DND-41 (cell line): ENCODE measurements at places on chromosomes 7 and 10.

GRCh38 chr10:99779335-99779734 lies 3.1 kb upstream of the ABCC2 start:
- DNase-seq = no peak

DNA sequence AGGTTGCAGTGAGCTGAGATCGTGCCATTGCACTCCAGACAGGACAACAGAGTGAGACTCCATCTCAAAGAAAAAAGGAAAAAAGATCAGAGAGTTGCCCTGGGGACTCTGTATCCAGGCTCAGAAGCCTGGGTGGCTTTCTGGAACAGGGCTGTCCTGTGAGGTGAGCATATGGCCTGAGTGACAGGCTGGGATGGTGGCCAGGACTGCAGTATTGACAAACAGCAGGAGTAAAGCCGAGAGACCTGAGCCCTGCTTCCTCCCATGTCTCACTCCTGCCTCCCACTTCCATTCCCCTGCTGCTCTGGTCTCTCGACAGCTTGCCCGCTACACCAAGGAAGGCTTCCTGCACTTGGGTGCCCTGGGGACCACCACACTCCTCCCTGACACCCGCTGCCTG lies 578.5 kb downstream of the GALNT17 start:
- DNase-seq = no peak

DNA sequence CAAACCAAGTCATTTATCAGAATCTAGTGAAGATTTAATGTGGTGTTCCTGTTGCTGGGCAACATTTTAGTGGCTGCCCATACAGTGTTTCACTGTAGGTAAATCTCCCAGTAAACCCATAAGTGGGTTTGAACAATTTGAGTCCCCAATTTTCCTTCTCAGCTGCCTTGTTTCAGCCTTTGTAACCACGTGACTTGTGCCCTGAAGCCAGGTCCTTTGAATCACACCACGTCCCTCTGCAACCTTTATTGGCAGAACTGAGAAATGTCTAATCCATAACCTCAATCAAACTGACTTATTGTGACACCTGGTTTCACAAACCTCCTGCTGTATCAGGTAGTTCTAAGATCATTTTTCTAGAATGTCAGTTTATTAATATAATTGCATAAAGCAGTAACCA lies 30.1 kb downstream of the SND1 start:
- no peak for DNase-seq

GRCh38 chr10:44353128-44353390 lies 31.8 kb downstream of the CXCL12 start:
- DNase-seq = no peak

DNA sequence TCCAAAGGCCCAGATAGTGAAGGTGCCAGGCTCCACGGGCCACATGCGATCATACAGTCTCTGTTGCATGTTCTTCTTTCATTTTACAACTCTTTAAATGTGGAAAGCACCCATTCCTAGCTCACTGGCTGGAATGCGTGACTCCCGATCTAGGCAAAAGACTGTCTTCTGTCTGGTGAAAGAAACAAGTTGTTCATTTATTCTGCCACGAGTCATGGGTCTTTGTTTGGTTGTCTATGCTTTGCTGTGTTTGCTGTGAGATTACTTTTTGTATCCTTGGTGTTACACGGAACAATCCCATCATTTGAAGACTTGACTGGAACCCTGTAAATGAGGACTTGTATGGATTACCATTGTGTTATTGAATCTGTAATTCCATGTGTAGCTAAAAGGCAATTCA lies 41.9 kb downstream of the NPVF start:
- no peak for DNase-seq

DNA sequence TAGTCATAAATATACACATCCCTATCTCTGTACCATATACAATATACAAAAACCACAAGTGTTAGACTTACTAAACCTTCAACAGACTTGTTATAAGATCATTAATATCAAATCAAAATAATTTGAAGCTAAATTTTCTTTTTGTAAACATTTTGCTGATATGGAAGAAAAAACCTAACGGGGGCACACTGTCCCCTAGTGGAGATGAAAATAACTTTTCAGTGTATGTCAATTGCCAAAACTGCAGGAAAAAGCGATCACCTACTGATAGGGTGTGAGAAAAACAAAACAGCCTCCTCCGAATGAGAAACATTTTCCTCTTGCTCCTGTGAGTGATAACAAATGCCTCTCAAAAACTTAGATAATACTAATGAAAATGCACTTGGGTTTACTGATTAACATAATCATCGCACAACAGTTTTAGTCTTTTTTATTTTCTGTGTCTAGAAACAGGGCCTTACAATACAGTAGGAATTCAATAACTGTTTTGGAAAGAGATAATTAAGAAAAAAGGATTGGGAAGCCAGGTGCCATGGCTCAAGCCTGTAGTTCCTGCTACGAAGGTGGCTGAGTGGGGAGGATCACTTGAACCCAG lies 322.7 kb downstream of the CRPPA start:
- DNase-seq = no peak

DNA sequence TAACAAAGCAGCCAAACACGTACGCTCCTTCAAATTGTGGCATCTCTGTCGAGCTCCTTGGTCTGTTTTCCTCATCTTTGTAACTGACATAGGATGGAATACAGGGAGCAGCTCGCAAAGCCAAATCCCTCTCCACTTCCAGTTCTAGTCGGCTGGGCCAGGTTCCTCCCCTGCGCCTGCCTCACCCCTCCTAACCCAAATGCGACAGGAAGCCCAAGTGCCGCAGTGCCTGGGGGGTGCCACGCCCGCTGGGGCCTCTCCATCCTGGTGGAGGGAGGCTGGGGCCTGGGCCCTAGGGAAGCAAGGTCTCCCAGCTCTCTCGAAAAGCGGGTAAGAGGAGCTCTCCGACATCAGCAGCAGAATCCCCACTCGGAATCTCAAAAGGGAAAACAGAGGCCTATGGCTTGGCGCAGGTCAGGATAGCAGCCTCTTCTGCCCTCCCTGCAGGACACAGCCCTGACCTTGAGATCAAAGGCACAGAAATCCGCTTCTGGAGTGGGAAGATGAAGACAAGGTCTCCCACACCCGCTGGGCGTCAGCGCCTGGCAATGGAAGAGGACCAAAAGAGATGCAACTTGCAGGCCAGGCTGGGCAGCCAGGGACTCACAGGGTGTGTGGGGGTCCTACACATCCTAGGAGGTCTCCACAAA lies 165.8 kb downstream of the NRF1 start:
- DNase-seq = no peak

- no peak for DNase-seq
Measured at GRCh38 chr7:7109934-7110333, 72.4 kb upstream of the C1GALT1 start.

DNA sequence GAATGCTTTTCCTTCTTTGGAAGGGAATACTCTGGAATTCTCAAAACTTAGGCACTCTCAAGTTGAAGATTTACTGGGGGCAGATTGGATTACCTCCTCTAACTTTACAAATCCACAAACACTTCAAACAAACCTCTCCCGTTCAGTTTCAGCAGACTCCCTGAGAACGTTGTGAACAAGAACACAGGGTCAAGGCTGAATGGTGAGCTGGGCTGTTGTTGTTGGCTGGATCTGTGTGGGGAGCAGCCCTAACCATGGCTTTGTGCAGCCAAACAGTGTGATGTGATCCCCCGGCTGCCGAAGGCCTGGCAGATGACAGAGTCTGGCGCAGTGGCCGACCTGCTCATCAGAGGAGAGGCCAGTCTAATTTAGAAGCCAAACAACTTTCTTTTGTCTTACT lies 93.1 kb downstream of the BMPER start:
- DNase-seq = no peak

DNA sequence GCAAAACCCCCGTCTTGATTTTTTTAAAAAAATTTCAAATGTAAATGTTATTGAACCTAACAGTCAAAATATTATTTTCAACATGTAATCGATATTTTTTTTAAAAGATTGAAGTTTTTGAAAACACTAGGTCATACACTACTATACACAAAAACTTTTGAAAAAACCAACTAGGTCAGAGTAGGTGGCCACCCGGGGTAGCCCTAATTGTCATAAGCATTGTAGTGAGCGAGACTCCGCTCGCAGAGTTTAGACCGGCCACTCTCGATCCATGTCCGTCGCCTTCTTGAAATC lies 417 bp downstream of the RFC2 start:
- DNase-seq = no peak

- DNase-seq = no peak
Measured at GRCh38 chr7:143519411-143520131, 41.9 kb downstream of the TAS2R41 start.

DNA sequence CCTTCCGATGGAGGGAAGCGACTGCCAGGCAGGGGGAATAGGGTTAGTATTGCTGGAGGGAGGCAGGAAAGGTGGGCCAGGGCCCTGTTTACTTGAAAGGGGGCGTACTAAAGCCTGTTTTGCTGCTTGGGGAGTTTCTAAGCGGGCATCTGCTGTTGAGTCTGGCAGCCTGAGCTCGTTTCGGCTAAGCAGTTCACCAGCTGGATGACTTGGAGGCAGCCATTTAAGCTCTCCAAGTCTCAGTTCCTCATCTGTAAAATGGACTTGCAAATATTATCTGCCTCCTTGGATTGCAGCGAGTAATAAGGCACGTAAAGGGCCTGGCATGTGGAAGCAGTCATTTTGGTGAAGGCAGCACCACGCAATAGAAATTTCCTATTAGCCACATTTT lies 44.0 kb downstream of the LDB3 start:
- DNase-seq = no peak

- DNase-seq = no peak
Measured at GRCh38 chr7:29480934-29481651, 82.5 kb upstream of the PRR15 start.

DNA sequence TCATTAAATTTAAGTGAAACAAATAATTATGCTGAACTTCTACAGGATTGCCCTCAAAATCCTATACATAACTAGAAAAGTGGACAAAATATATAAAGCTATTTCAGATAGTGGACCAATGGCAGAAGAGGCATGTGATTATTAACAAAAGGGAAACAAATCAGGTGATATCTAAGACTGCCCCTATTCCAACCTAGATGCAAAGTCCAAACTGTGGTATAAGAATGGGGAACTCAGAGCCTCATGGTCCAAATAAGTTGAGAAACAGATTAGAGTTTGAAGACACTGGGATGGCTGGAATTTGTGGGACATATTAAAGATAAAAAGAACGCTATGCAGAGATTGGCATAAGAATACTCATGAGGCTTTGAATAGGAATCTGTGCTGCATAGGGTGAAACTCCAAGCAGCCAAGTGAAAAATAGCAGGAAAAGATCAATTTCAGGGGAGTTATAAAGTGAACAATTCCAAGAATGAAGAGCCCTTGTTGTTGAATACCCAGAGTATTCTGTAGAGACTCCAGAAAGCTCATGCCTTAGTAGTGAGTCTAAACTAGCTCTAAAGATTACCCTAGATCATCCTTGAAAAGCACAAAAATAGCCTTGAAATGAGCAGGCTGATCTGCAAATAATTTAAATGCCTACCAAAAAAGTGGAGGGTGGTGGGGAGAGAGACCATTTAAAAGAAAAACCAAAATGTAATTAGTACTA lies 152.4 kb downstream of the IMMP2L start:
- no peak for DNase-seq

- DNase-seq = no peak
Measured at GRCh38 chr10:19676063-19676462, 140.2 kb upstream of the PLXDC2 start.

GRCh38 chr10:75643944-75644692 lies 212.7 kb downstream of the LRMDA start:
- no peak for DNase-seq

DNA sequence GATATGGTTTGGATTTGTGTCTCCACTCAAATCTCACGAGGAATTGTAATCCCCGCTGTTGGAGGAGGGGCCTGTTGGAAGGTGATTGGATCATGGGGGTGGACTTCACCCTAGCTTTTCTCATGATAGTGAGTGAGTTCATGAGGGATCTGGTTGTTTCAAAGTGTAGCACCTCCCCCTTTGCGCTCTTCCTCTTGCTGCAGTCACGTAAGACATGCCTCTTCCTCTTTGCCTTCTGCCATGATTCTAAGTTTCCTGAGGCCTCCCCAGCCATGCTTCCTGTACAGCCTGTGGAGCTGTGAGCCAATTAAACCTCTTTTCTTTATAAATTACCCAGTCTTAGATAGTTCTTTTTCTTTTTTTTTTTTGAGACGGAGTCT lies 17.1 kb downstream of the CDNF start:
- DNase-seq = no peak

DNA sequence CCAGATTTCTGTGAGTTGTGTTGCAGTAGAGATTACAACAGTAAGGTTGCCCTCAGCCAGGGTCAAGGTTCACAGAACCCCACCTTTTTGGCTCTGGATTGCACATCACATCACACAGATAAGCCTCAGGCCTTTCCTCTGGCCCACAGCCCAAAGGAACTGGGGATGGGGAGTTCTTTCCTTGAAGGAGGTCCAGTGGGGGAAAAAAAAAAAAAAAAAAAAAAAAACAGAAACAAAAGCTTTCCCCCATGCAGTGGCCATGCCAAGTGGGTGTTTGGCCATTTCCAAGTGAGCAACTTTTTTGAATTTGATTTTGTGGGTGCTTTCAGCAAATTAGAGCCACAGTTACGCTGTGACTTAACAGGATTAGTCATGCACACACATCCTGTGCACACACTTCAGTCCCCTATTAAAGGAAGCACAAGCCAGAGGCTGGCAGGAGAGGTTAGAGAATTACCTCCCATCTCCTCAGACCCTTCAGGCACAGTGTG lies 79.3 kb upstream of the NANOS1 start:
- no peak for DNase-seq

DNA sequence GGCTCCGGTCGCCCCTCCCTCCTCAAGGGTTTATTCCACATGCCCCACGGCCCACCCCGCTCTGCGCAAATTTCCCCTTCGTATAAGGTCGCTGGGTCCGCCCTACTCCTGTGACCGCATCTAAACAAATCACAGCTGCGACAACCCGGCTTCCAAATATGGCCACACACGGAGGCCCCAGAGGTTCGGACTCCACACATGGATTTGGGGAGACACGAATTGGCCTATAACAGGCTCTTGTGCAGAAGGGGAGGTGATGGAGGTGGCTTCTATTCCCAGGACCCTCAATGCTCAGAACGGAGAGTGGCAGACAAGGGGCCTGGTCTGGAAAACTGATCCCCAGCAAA lies 90.1 kb downstream of the FOXL3 start:
- no peak for DNase-seq

- DNase-seq = no peak
Measured at GRCh38 chr7:38829488-38830165, 79.4 kb downstream of the VPS41 start.

DNA sequence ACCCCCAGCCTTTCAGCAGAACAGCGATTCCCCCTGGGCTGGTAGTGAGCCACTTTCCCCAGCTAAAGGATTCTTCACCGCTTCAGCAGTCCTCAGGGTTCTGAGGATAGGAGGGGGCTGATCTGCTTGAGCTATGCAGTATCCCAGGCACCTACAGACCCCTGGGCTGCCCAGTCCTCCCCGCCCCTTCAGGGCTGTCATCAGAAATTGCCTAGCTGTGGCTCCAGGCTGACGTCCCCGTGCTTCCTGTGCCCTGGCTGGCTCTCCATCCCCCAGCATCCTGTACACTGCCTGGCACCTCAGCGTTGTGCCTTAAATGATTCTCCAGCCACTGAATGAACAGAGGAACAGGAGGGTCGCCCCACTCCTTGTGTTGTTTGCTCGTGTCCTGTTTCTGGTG lies 38.4 kb upstream of the CDH23 start:
- no peak for DNase-seq

- DNase-seq = no peak
Measured at GRCh38 chr10:6145166-6145987, 56.5 kb downstream of the RBM17 start.

- no peak for DNase-seq
Measured at GRCh38 chr7:139656387-139656786, 121.4 kb downstream of the HIPK2 start.
